Esophagus squamous epithelium (tissue), 5 donors: ENCODE measurements at places on chromosomes 13 and 19.

GRCh38 chr13:93182406-93182805 is 44.2 kb upstream of the GPC6 start:
- no peak for DNase-seq

- DNase-seq: no peak
Measured at GRCh38 chr13:100883453-100883852, 208.9 kb upstream of the TMTC4 start.

GRCh38 chr13:30346789-30347167 is 39.4 kb upstream of the KATNAL1 start:
- no peak for DNase-seq

DNA sequence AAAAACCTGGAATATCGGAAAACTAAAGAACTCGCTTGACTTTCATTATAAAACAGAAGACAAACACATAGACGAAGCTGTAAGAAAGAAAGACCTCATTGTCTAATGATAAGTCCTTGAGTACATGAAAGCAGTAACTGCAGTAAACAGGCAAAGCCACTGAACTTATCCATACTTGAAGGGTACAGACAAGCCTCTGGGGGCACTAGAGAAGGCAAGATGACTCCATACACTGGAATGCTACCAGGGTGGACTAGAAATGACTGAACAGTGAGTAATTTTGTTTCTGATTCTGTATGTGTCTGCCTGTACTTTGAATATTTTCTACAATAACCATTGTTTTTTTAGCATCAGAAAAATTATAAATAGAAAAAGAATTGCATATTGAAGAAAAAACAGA is 507.9 kb downstream of the UQCRFS1 start:
- DNase-seq: no peak

DNA sequence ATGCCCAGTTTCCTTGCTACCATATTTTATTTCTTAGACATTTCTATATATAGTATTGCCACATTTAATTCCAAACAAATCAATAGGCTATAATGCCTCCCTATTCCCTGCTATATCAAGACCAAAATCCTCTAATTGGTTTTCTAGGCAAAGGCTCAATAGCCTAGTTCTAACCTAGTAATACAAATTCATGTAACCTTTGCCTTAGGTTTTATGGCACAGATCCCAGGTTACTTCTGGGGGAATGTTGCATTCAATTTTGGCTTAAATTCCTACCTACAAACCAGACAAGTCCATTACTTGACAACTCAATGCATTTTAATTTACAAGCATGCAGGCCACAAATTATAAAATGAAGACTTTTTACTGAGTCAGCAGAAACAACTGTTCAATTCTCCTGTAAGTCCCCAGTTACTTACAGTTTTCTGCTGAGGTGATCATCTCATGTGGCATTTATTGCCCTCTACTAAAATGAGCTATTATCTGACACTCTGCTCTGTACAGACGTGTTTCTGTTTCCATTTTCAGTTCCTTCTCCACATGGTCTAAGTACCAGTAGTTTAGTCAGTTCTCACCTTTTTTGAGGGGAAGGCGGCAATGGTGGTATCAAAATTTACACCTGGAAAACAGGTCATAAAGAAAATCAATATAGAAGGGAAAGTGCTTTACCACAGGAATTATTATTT is 11.7 kb downstream of the KCNRG start:
- no peak for DNase-seq

DNA sequence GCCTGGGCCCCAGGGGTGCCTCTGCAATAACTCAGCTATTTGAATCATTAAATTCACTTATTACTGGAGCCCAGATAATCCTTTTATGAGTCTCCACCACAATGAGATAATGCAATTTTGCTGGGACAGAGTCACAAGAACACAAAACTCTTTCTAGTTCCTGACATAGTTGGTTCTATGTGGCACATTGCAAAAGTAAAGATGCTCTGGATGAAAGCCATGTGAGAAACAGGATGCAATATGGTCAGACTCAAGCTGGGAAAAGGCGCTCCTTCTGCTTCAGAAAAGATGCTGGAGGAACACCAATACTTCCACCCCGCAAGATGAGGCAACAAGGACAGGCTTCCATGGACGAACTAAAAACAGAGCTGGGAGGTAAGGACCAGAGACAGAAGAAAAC is 5.7 kb downstream of the ANKRD27 start:
- DNase-seq: no peak

DNA sequence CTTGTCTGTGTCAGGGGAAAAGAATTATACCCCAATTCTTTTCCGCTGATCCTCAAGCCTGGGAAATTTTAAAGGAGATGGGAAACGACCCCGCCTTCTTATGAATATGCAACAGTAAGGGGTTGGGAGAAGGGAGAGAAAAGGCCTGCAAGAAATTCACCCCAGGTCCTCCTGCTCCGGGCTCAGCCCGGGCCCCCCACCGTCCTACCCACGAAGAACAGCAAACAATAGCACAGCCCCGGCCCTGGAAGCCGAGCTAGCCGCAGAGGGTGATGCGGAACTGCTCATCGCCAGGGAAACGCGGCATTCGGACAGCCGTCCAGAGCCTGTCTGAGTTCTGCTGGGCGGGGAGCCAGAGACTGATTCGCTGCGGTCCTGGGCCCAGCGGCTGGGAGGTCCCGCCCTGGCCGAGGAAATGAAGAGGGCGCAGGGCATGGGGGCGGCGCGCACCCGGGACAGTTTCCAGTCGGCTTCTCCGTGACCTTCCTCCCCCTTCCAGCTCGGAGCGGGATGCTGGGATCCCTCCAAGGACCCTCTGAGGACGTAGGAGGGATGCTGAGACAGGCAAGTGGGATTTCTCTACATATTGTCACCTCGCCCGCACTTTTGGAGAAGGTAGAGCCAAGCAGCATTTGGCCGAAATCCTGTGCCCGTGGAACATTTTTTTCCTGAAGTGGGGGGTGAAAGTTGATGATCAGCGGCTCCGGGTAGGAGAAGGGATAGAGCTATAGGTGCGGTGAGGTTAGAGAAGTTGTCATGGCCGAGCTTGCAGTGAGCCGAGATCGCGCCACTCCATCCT is 82.3 kb upstream of the C1QTNF9B start:
- DNase-seq: no peak

DNA sequence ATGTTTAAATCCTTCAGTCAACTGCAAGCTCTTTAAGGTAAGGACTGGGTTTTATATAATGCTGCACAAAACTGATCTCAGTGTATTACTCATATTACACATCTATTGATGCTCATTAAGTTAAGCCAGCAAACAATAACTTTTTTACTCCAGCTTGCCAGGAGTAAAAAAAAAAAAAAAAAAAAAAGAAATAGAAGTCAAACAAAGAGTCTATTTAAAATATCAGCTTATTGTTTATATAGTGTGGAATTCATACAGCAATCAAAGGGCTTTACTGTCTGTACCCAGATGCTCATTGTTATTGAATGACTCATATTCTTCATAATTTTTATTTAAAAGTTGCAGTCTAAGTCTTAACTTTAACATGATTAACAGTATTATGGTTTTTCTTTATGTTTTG is 21.8 kb upstream of the KBTBD7 start:
- DNase-seq: no peak

- DNase-seq: no peak
Measured at GRCh38 chr19:869245-870177, 10.0 kb downstream of the CFD start.

- no peak for DNase-seq
Measured at GRCh38 chr13:87280139-87280538, 391.0 kb upstream of the SLITRK5 start.

- no peak for DNase-seq
Measured at GRCh38 chr13:20363603-20364002, 131.5 kb upstream of the GJB6 start.

DNA sequence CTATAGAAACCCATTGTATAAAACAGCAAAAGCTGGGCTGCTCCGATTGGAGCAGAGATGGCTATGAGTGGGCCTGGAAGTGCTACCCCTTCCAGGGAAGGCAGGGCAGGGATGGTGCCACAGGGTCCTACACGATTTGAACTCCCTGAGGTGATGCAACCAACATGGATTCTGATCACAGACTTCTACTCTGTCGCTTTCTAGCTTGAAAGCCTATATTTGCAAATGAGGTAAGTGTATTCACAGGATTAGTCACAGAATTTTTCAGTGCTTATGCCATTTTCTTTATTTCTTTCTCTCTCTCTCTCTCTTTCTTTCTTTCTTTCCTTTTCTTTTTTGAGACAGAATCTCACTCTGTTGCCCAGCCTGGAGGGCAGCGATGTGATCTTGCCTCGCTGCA is 179.0 kb downstream of the SPRY2 start:
- DNase-seq: no peak

GRCh38 chr13:105763851-105764250 is 771.6 kb downstream of the EFNB2 start:
- no peak for DNase-seq

DNA sequence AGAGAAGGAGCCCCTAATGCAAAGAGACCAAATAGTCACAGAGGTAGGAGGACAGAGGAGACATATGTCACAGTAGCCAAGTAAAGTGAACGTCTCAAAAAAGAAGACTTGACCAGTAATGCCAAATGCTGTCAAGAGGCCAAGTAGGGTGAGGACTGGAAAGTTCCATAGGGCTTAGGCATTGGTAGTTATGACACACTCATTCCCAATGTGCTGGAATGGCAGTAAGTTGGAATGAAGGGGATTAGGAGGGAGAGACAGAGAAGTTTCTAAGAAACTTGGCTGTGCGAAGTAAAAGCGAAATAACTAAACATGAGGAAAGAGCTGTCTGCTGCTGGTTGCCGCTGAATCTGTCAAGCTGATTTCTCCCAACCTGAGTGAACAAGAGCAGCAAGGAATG is 14.9 kb upstream of the FRY start:
- DNase-seq: no peak

- no peak for DNase-seq
Measured at GRCh38 chr19:39825531-39826076, 8.4 kb downstream of the DYRK1B start.

GRCh38 chr13:94205896-94206295 is 273.6 kb downstream of the DCT start:
- DNase-seq: no peak

DNA sequence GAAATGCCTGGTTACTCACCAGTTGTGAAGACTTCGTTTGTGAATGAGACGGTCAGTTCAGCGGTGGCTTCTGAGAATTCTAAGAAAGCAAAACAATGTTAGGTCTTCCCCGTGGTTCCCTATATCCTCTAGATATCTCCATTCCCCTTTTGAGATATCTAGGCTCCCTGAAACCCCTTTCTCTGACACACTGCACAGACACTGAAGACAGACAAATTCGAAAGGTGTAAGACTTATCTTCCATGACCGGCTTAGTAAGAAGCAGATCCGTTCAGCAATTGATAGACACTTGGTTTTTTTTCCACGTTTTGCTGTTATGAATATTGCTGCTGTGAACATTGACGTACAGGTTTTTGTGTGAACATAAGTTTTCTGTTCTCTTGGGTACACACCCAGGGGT is 19.4 kb downstream of the GP6 start:
- DNase-seq: no peak

DNA sequence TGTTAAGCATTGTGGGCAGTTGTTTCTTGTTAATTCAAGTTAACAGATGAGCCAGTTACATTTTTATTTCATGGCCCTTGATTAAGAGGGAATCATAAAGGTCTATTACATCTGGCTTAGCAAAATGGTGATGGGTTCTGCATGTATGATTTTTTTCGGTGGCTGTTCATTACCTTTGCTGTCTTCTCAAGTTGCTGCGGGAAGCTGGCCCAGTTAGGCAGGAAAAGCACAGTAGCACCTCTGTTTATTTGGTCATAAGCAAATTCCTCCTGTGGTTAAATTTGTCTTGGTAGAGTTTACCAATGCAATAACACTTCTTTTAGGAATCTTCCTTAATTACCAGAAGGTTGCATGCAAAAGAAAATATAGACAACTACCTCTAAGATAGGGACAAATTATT is 104.5 kb downstream of the FRY start:
- no peak for DNase-seq

DNA sequence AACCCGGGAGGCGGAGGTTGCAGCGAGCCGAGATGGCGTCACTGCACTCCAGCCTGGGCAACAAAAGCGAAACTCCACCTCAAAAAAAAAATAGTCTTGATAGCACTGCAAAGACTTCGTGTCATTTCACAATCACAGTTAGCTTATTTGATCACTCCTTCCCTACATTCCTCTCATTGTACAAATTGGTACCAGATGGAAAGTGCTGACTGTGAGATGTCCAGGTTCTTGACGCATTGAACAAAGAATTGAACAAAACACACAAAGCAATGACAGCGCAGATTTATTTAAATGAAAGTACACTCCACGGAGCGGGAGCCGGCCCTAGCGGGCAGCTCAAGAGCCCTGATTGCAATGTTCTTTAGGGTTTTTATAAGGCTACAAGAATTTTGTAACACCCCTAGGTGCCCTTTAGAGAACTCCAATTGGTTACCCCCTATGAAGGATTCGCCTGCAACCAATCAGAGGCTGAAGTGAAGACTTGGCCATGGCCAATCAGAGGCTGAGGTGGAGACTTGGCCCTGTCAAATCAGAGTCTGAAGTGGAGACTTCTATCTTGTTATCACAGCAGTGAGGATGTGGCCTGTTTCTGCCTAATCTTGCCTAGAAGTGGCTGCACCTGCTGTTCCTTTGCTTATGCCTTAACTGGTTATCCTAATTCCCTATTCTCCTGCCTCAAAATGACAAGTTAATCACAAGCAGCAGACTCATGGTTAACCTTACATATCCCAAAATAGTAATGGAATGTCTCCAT is 16.7 kb downstream of the ZNF556 start:
- no peak for DNase-seq

DNA sequence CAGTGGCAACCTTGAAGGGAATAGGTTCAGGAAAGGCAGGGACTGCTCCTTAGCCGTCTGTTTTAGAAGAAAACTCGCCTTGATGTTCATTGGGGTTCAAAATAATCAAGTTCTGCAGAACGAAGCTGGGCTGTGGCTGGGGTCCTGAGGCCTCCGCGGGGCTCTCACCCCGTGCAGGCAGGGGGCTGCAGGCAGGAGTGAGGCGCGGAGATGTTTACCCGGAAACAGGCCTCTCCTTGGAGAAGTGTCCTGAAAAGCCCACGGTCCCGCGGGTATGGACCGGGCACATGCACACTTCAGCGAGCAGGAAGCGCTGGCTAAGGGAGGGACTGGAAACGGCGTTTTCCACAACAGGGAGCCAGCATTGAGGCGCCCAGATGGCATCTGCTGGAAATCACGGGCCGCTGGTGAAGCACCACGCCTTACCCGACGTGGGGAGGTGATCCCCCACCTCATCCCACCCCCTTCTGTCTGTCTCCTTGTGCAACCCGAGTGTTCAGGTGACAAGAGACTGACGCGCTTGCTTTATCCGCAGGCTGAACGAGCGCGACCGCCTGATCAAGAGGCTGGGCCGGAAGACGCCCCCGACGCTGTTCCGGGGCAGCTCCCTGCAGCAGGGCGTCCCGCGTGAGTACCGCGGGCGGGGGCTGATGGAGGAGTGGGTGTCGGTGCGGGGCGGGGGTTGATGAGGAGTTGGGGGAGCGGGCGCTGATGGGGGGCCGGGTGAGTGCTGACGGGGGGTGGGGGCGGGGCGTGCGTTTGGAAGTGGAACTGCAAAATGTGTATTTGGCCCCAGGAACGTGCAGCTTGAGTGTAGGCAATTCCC is 39.6 kb downstream of the SHISA2 start:
- DNase-seq: no peak

DNA sequence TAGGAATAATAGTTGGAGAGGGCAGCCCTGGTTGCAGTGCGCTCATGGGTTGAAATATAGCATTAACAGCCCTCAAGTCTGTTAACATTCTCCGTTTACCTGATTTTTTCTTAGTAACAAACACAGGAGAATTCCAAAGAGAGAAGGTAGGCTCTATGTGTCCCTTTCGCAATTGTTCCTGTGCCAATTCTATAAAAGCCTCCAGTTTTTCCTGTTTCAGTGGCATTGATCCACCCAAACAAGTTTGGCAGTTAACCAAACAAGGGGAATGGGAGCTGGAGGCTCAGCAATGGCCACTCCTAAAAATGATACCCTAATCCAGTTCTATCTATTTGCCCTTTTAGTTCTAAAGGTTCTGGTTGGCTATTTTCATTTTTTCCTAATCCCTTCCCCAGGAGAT is 151.6 kb downstream of the ZNF486 start:
- no peak for DNase-seq
